ENCODE measurements at places on chromosomes 7 and 10. TPM values are rescaled to one million over a fixed set of nuclear protein-coding genes. Genes with fewer than 3 reads are reported as not detected.
A peak's percentile ranks its signal among the peaks of the same experiment; 100 is the strongest.

The ZP3 gene
- 7.0 TPM for total RNA-seq

The NUDT5 gene
- 13.5 TPM for total RNA-seq

The ALOX5 gene
- total RNA-seq, result 2.7 TPM

GRCh38 chr7:70647801-70648498, 484.0 kb upstream of the GALNT17 start:
- H3K4me3 ChIP-seq, result peak overlapping the region; percentile 9
- DNase-seq, result peak; percentile 56
- H3K27me3 ChIP-seq, result no peaks in the 10 kb centered on the region
- H3K27ac ChIP-seq, result no peak overlapping the region
- peaks cover 37% of the 10 kb centered on the region for H3K4me1 ChIP-seq

GRCh38 chr10:43229208-43230061, 37.4 kb downstream of the RASGEF1A start:
- H3K4me3 ChIP-seq, result peak overlapping the region; percentile 55
- peaks cover 58% of the 10 kb centered on the region for H3K4me1 ChIP-seq
- H3K27ac ChIP-seq, result no peak overlapping the region
- H3K36me3 ChIP-seq, result no peaks in the 10 kb centered on the region

- H3K4me3 ChIP-seq, result no peak overlapping the region
- no peaks in the 10 kb centered on the region for H3K4me1 ChIP-seq
- no peak for DNase-seq
- no peaks in the 10 kb centered on the region for H3K27me3 ChIP-seq
- H3K27ac ChIP-seq, result no peak overlapping the region
Measured at GRCh38 chr7:135808206-135808605, 59.6 kb upstream of the FAM180A start.

DNA sequence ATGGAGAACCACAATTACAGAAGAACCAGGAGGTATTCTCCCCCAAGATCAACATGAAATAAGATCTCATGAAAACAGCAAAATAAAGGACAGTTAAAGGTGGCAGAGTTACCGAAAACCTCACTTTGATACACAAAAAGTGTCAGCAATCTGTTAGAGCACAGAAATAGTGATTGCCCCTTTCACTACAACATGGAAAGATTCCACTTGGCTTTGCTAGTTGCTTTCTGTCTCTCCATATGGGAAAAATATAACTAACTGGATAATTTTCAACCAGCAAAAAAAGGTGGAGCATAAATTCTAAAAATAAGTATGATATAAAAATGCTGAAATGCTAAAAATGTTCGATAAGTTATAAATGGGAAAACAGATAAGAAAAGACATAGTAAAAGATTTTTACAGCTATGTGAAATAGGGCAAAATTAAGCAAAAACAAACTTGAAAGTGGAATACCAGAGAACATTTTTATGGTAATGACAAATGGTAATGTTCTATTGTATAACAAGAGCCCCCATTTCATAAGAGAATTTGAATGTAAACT, 90.2 kb downstream of the GPR85 start:
- H3K27me3 ChIP-seq, result no peaks in the 10 kb centered on the region
- no peak for DNase-seq
- H3K36me3 ChIP-seq, result no peaks in the 10 kb centered on the region
- H3K4me3 ChIP-seq, result no peak overlapping the region
- no peak overlapping the region for H3K27ac ChIP-seq

DNA sequence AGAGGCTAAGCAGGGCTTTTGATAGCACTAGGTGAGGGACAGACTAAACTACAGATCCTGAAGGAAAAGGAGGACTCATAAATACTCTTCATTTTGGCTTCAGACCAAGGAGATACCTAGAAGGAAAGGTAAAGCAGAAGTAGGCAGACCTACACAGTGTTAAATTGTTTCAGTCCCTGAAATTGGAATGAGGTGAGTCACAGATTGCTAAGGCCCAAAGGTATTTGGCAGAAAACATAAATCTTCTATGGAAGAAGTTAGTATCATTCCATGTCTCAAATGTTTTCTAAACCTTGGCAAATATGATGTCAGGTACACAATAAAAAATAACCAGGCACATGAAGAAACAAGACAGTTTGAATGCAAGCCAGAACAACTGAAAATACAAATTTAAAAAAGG, 30.0 kb downstream of the MTERF1 start:
- no peaks in the 10 kb centered on the region for H3K36me3 ChIP-seq
- no peak for DNase-seq
- no peak overlapping the region for H3K27ac ChIP-seq
- H3K27me3 ChIP-seq, result no peaks in the 10 kb centered on the region

GRCh38 chr10:48523212-48523819, 81.6 kb downstream of the ARHGAP22 start:
- no peaks in the 10 kb centered on the region for H3K36me3 ChIP-seq
- peaks cover 20% of the 10 kb centered on the region for H3K27me3 ChIP-seq
- no peak overlapping the region for H3K4me3 ChIP-seq
- no peak for DNase-seq
- no peak overlapping the region for H3K27ac ChIP-seq
- peaks cover 2% of the 10 kb centered on the region for H3K4me1 ChIP-seq

DNA sequence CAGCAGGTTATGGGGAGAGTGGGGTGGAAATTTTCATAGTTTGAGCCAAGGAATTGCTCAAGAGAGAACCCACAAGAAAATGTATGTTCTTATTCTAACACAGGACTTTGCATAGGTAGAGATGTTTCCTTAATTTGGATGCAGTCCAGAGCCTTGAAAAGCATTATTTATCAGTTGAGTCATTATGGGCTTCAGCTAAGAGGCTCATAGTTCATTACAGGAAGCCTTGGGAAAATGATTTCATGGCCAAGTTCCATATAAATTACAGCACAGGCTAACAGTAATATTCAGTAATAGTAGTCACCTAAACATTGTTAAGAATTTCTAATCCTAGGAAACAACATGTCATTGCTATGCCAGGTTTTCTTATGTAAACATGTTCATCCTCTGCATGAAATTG, 131.1 kb upstream of the PTPRZ1 start:
- no peaks in the 10 kb centered on the region for H3K36me3 ChIP-seq
- no peak for DNase-seq
- no peaks in the 10 kb centered on the region for H3K4me1 ChIP-seq
- no peak overlapping the region for H3K4me3 ChIP-seq
- no peak overlapping the region for H3K27ac ChIP-seq

The PCLO gene
- total RNA-seq, result not detected

DNA sequence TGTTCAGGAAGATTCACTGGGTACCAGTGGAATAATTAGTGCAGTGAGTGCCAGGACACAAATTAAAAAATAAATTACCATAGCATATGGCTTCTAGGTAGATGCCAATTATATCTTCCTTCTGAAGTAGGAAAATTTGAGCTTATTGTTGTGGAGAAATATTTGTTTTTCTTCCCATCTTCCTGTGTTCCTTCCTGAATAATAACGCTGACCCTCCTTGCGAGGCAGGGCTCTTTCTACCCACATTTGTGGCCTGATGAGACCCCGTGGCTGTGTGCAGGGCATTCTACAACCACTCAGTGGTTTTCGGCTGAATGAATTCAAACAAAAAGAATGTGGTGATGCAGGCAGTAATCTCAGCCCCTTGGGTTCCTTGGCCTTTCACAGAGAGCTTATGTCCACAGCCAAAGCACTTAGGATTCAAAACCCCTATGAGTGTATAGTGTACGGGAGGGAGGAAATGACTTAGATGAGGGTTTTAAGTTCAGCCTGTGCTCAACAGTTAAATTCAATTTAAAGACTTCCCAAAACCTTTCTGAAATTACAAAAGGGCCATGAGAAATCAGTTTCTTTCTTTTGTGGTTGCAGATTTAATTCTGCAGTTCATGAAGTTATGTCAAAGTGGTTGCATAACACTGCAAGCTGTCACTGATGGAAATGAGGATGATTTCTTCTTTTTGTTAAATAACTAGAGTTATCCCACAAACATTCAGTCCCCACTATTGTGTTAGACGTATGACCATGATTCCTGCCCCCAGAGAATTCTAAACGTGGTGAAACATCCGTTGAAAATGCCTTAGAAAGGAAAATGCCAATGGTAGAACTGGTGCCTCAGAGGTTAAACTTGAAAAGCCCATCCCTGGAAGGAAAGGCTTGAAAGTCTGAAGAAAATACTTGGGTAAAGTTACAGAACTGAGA, 255.3 kb downstream of the FZD1 start:
- H3K36me3 ChIP-seq, result no peaks in the 10 kb centered on the region
- no peak overlapping the region for H3K4me3 ChIP-seq
- no peak overlapping the region for H3K27ac ChIP-seq
- no peaks in the 10 kb centered on the region for H3K4me1 ChIP-seq
- no peaks in the 10 kb centered on the region for H3K27me3 ChIP-seq
- DNase-seq, result no peak

The SP8 gene
- total RNA-seq, result not detected

DNA sequence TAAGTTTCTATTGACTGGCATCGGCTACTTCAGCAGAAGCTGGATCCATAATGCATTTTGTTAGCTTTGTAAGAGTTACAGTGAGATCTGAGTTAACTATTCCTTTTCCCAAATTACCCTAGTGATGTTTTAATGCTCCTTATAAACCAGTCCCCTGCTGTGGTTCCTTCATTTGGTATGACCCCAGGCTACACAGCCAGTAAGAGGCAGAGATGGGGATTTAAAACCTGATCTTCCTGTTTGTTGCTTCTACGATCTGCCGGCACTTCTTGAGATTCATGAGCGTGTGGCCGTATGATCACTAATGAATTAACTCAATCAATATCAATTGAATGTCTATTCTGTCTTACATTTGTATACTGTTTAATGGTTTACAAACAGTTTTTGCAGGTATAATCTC, 86.1 kb downstream of the CACNB2 start:
- no peaks in the 10 kb centered on the region for H3K36me3 ChIP-seq
- no peak overlapping the region for H3K27ac ChIP-seq
- no peak for DNase-seq
- no peaks in the 10 kb centered on the region for H3K27me3 ChIP-seq

The GRID2IP gene
- 0.36 TPM for total RNA-seq

DNA sequence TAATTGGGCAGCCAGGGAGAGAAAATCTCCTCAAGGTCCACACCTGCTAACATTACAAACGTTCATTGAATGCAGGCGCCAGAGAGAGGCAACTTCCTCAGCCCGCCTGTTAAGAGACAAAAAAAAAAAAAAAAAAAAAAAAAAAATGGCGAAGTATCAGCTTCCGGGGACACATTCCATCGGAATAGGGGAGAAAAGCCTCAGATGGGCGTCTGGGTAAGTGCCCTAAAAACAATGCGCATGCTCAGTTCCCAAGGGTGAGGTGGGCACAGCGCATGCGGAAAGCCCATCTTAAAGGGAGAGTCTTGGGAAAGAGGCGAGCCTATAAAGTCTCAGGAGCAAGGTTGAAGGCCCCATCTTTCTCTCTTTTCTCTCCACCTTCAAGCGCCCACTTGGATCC, 1139.7 kb upstream of the CELF2 start:
- no peaks in the 10 kb centered on the region for H3K36me3 ChIP-seq
- H3K27ac ChIP-seq, result no peak overlapping the region
- H3K4me3 ChIP-seq, result no peak overlapping the region
- H3K4me1 ChIP-seq, result no peaks in the 10 kb centered on the region
- DNase-seq, result no peak

The PDSS1 gene
- 3.8 TPM for total RNA-seq

DNA sequence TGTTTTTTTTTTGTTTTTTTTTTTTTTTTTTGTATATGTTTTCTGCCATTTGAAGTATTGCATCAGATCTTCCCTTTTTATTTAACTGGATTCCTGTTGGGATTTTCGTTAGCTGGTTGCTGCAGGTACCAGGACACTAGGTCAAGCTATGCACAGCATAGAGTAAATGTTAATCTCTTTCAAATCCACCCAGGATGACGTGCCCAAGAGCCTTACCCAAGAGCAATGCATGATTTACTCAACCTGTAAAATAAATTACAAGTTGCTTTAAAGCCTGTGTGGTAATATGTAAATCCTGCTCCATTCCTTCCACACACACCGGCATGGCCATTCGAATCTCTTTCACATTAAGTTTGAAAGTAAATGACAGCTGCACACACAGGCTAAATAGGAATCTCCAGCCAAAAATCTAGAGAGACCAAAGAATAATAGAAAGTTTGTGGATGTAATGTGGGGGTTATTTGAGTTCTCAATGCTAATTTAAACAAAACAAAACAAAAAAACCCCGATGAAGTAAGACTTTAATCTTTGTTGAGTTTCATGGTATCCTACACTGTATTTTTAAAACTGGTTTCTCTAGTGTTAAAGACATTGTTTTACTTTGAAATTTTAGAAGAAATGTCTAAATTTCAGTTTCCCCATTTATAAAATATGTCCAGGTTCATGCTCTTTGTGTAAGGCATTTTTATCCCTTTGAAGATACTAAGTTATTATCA, 167.9 kb downstream of the FRMD4A start:
- no peak overlapping the region for H3K4me3 ChIP-seq
- H3K27ac ChIP-seq, result no peak overlapping the region
- no peaks in the 10 kb centered on the region for H3K36me3 ChIP-seq
- H3K27me3 ChIP-seq, result peaks cover 17% of the 10 kb centered on the region
- no peak for DNase-seq

- DNase-seq, result no peak
- no peaks in the 10 kb centered on the region for H3K27me3 ChIP-seq
- H3K4me3 ChIP-seq, result no peak overlapping the region
- no peaks in the 10 kb centered on the region for H3K4me1 ChIP-seq
- peaks cover 52% of the 10 kb centered on the region for H3K36me3 ChIP-seq
Measured at GRCh38 chr10:67971311-67971710, 86.9 kb downstream of the SIRT1 start.

The EVX1 gene
- total RNA-seq, result 0.25 TPM

- no peak overlapping the region for H3K4me3 ChIP-seq
- peaks cover 30% of the 10 kb centered on the region for H3K27me3 ChIP-seq
- no peaks in the 10 kb centered on the region for H3K36me3 ChIP-seq
- H3K4me1 ChIP-seq, result peaks cover 2% of the 10 kb centered on the region
- H3K27ac ChIP-seq, result no peak overlapping the region
Measured at GRCh38 chr7:82441669-82442478, 1.7 kb downstream of the CACNA2D1 start.

GRCh38 chr10:2262878-2263277, 525.6 kb upstream of the ADARB2 start:
- no peak overlapping the region for H3K27ac ChIP-seq
- no peak overlapping the region for H3K4me3 ChIP-seq
- no peak for DNase-seq
- H3K27me3 ChIP-seq, result no peaks in the 10 kb centered on the region
- no peaks in the 10 kb centered on the region for H3K36me3 ChIP-seq
